ENCODE measurements at places on chromosomes 12 and 14. TPM values are rescaled to one million over a fixed set of nuclear protein-coding genes. Genes with fewer than 3 reads are reported as not detected.
A peak's percentile ranks its signal among the peaks of the same experiment; 100 is the strongest.

Gene C3AR1
- 42.9 TPM for total RNA-seq

Gene NYNRIN
- total RNA-seq = 13.7 TPM

Gene SIX6
- total RNA-seq = not detected

Gene LTBP2
- total RNA-seq = 104 TPM

Gene BAZ1A
- 47.8 TPM for total RNA-seq

Gene CLEC14A
- total RNA-seq = 32.5 TPM

Gene ASB2
- total RNA-seq = 2.4 TPM

Gene TMEM233
- 0.38 TPM for total RNA-seq

Gene SLC25A21
- total RNA-seq = 0.38 TPM

DNA sequence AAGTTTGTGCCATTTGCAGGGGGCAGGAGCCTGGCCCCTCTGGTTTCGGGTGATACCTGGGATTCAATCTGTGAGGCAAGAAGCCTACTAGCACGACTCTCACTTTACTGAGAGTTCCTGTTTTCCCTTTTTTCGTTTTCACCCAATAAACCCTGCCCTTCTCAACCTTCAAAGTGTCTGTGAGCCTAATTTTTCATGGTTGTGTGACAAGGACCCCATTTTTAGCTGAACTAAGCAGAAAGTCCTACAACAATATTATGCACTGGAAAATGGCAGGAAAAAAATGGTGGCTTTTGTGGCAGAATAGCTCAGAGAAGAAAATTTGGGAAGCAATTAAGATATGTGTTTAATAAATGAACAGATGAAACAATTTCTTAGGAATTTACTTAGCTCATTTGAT is 432.1 kb downstream of the C12orf50 start:
- DNase-seq = no peak

- no peak for DNase-seq
Measured at GRCh38 chr12:104641862-104642261, 185.1 kb downstream of the CHST11 start.

GRCh38 chr12:23099104-23099503 is 474.1 kb downstream of the ETNK1 start:
- DNase-seq = no peak

- no peak for DNase-seq
Measured at GRCh38 chr14:102804858-102805257, 27.6 kb downstream of the TRAF3 start.

GRCh38 chr12:109693160-109693559 is 20.5 kb upstream of the FAM222A start:
- no peak for DNase-seq

DNA sequence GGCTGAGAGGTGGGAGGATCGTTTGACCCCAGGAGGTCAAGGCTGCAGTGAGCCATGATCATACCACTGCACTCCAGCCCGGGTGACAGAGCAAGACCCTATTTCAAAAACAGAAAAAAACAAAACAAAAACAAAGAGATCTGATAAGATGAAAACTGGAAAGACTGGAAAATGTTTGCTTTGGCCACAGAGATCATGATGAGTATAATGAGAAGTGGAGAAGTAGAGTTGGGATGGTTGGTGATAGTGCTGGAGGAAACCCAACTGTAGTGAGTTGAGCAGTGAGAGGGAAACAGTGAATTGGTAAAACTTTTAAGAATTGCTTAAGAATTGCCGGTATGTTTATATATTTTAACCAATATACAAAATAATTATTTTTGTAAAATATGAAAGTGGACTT is 39.2 kb downstream of the MON2 start:
- DNase-seq = no peak

GRCh38 chr12:6093764-6094163 is 30.7 kb downstream of the VWF start:
- no peak for DNase-seq

GRCh38 chr12:101877806-101878242 is 444 bp downstream of the DRAM1 start:
- DNase-seq = no peak

DNA sequence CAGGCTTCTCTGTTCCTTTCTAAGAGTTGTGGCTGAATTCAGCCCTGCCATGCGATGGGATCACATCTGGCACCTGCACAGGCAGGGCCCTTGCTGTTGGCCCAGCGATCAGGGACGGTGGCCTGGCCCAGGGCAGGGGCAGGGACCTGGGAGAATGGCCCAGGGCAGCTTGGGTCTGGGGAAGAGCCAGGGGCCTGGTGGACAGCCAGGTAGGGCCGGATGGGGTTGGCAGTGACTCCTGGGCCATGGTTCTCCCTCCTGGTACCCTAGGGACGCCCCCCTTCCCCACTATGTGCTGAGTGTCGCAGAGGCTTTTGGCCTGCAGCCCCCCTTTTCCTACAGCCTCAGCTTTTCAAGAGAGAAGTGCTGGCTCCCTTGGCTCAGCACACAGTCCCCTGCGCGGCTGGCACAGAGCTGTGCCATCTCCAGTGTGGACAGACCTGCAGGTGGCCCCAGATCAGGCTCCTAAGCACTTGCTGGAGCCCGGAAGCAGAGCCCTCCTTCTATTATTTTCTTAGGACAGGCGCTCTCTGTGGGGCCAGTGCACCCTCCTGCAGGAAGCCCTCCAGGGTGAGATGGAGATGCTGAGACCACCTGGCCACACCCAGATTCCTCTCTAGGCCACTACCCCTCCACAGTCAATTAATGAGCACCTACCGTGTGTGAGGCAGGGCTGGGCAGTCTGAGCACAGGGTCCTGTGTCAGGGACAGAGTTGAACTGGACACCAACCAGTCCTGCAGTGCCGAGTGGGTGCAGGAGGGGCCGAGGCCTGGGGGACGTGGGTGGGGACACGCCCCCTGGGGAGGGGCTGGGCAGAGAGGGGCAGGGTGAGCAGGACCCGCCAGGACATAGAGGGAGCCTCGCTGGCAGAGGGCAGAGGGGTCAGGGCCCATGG is 267.6 kb downstream of the ADGRD1 start:
- DNase-seq = no peak

GRCh38 chr12:124475295-124476010 is 92.0 kb downstream of the NCOR2 start:
- no peak for DNase-seq

DNA sequence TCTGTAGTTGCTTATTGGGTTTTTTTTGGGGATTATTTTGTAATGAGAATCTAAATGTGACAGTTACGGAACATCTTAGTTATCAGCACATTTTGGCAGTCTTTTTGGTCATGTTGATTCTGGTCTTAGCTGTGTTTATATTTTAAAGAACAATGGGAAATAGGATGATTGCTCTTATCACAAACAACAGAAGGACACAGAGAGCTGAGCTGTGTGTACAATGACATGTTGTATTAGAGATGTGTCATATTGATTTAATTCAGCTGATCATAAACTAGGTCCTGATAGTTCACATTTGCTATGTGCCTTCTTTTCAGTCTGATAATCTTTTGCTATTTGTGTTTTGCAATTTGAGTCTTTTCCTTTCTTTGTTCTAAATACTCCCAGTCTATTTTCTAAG is 781.7 kb downstream of the TRHDE start:
- no peak for DNase-seq

GRCh38 chr14:77961847-77962580 is 162.1 kb downstream of the ADCK1 start:
- no peak for DNase-seq

- peak; percentile 21 for DNase-seq
Measured at GRCh38 chr14:73729556-73730265, 15.5 kb upstream of the PNMA1 start.

- DNase-seq = no peak
Measured at GRCh38 chr12:63220921-63221320, 69.9 kb upstream of the AVPR1A start.

- DNase-seq = no peak
Measured at GRCh38 chr14:50363714-50364111, 33.0 kb downstream of the CDKL1 start.

- DNase-seq = no peak
Measured at GRCh38 chr12:124524231-124524925, 43.0 kb downstream of the NCOR2 start.

DNA sequence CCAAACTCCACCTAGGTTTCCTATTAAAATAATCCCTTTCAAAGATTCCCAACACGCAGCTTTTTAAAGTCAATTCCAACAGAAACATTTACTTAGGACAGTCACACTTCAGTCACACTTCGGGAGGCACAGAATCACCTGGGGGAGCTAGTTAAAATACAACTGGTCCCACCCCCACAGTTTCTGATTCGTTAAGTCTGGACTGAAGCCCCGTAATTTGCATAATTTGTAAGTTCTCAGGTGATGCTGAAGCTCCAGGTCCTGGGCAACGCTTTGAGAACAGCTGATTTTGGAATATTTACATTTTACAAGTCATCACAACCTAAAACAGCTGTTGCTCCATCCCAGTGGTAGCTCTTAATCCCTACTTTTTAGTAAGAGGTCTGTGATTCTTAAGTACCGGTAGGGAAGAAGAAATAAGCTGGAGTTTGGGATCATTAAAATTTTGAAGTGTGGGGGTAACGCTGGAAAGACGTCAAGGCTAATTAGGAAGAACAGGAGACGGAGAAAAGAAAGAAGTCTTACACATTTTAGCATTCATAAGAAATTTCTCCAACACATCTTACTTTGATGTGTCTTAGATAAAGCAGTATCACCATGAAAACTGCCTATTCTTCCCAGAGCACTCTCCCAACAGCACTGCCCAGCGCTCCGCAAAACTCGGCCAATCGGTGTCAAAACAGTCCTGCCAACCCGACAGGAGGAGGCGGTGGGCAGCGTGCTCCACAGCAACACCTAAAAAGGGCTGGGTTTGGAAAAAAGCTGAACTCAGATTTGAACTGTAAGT is 1.1 kb downstream of the IPO8 start:
- DNase-seq = no peak

GRCh38 chr14:24095271-24096068 is 1.4 kb downstream of the PCK2 start:
- DNase-seq = no peak

DNA sequence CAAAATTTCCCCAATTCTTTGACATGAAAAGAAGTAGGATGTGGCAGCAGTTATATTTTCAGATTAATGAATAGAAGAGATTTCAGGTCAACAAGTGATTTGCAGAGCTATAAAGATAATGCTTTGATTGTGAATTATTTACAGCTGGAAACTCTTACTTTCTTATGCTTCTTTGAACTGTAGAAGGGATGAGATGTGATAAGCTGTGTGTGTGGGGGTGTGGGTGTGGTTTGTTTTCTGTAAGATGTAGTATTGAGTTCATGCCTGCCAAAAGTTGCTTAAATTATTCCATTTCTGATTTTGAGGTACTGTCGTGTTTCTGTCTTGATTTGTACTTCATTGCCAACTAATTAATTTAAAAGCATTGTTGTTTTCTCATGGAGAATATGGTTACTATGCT is 22.7 kb downstream of the AEBP2 start:
- no peak for DNase-seq

DNA sequence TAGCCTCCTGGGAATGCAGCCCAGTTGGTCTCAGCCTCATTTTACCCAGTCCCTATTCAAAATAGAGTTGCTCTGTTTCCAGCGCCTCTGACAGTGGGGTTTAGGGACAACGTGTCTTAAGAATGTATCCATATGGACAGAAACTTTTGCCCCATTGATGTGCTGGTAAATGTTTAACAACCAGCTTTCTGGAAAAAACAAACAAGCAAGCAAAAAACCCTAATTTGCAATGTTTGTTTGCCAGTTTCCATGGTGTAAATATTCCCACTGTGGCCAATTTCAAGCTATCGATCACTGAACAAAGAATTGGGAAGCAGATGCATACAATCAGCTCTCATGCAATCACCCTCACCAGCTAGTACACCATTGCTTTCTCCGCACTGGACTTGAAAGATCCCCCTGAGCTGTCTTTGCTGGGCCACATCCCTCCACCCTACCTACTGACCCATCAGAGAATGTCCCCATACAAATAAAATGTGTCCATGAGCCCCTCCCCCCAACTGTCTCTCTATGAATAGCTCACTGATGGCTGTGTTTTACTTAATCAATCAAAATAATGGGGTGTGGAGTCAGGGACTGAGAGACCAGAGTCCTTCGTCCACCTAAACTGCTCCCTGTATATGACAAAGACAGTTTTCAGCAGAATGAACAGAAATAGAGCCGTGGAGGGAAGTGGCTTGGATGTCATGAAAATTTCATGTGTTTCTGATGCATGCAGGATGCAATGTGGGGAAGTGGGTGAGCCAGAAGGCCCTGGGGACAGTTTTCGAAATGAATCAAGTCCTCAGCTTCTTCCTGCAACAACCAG is 40.8 kb downstream of the CCDC60 start:
- no peak for DNase-seq

DNA sequence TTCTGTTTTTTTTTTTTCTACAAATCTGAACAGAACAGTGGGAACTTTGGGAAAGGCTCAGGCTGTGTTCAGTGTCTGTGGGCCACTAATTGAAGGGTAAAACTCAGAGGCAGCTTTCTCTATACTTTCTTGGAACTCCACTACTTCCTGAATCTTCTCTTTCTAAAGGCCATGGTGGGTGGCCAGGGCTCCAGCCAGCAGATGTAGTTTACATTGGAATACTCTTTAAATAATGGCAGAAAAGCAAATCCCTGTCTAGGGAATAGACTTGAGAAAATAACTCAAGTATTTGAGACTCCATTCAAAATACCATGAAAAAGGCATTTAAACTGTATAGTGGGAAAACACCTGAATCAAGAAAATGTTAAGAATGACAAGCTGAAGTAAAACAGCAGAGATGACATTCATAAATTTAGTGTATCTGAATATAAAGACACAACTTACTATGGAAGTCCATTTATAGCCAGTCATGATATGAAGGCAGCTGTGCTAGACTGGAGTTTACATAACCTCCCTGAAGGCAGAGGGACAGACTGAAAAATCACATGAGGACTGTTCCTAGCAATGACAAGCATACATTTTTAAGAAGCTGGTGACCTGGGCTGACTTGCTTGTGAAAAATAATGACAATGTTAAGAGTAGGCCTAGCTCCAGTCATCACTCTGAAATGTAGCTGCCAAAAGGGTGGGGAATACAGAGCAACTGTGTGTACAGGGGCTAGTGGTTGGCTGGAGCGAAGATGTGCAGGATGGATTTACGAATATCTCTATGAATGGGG is 168.6 kb downstream of the STXBP6 start:
- no peak for DNase-seq

Data from omental fat pad (tissue), 4 donors.